SHP77 treated with DMSO at 0.1 percent for 48 hours (cell line): ENCODE measurements at places on chromosomes 4 and X.

DNA sequence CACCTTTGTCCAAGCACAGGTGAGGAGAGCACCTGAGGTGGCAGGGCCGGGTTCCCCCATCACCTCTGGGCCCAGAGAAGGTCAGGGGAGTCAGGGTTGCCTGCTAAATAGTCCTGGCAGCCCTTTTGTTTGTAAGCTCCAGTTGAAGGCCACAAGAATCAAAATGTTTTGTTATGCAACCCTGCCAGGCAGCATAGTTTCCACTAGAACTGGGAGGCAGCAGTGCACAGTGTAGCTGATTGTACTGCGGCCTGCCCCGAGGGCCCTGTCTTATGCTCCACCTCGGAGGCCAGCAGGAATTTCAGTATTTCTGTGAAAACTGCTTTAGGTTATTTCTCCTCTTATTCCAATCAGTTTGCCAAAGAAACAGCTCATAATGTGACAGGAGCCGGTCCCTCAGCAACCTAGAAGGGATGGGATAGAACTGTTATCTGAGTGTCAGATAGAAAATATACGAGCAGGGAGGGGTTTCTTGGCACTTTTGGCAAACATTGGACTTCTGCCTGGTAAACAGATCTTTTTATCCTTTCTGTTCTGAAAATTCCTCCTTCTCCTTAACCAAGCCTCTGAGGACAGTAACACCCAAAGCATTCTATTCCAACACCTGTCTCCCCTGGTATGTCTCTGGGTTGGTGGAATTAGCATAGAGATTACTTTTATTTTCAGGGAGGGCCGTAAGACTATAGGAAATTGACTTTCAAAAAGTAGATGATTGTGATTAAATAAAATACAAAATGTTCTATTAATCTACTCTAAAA, 93.6 kb downstream of the LNX1 start:
- DNase-seq, result no peak

GRCh38 chrX:6026429-6026828, 202.2 kb downstream of the NLGN4X start:
- no peak for DNase-seq

GRCh38 chr4:17681281-17682221, 67.1 kb downstream of the MED28 start:
- DNase-seq, result no peak

DNA sequence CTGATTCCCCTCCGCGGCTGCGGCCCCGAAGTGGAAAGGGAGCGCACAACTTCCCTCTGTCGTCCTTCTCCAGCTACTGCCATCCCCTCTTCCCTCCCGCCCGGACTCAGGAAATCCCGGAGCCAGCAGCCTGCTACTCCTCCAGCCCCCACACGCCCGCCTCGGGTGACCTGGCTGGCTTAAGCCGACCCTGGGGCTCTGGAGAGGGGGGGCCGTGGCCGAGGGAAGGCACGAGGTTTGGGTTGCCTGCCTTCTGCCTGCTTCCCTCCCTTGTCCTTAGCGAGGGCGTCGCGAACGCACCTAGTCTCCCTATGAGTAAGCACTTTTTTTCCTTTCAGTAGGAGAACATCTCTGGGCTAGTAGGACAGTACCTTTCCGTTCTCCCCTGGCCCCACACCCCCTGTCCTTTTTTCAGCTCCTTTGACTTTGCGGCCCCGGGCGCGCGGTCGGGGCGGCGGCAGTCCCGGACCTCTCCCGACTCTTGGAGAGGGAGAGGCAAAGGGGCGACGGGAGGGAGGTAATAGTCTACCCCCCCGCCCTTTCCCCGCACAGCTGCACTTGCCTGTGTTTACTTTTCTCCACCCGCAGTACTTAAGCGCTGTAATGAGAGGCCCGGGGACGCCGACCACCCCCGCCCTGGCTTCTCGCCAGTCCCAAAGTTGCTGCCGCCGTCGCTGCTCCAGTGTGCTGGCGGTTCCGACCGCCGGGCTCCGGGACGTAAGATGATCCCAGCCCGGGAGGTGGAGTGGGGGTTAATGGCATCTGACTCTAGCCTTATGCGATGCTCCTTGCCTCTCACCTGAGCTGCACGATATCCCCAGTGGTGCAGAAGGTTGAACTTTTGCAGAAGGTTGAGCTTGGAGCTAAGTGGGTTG, 868 bp downstream of the PLS3 start:
- DNase-seq, result peak; percentile 3

- no peak for DNase-seq
Measured at GRCh38 chr4:110627977-110628662, 5.2 kb upstream of the PITX2 start.
